GM12891 (cell line): ENCODE measurements at places on chromosomes 5 and 9.

DNA sequence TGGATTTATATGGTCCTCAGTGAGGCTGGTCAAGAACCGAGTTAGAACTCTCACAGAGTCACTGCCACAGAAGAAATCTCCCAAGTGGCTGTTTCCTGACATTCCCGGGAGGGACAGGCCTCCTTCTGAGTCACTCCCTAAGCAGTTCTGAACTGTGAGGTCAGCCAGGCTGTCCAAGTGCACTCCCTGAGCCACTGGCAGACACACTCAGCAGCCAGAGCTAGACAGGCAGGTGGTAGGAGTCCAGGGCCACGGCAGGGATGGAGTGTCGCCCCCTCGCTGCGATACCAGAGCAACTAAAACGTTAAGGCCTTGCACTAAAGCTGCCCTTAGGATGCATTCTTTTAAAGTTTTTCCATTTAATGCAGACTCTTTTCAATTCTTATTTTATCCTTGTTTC is 3.4 kb downstream of the IL4 start:
- DNase-seq, result no peak

- no peak for DNase-seq
Observed at GRCh38 chr5:32434221-32434620, 10.3 kb downstream of the ZFR start.

- no peak for DNase-seq
Observed at GRCh38 chr5:150540615-150541396, 32.9 kb downstream of the NDST1 start.

- DNase-seq, result no peak
Observed at GRCh38 chr5:67375606-67376005, 179.0 kb upstream of the CD180 start.
